Subcutaneous preadipocyte (primary cell): ENCODE measurements at places on chromosomes 6 and 20. TPM values are rescaled to one million over a fixed set of nuclear protein-coding genes. Genes with fewer than 3 reads are reported as not detected.

Gene THBS2
- total RNA-seq, result 197 and 279 TPM in 2 replicates

Gene RAB44
- total RNA-seq, result under 0.01 TPM in 1 of 2 replicates, not detected in the other

Gene C6orf141
- total RNA-seq, result 1.5 and 6.5 TPM in 2 replicates

Gene VEGFA
- total RNA-seq, result 119 and 133 TPM in 2 replicates

Gene CRISP3
- total RNA-seq, result not detected in 2 replicates

Gene EBF4
- 0.37 TPM in 1 of 2 replicates, not detected in the other for total RNA-seq

Gene MACROD2
- total RNA-seq, result 0.78 TPM in 1 of 2 replicates, not detected in the other

Gene CABLES2
- 1.1 and 1.6 TPM in 2 replicates for total RNA-seq
